ENCODE measurements at places on chromosomes 2 and 18.

DNA sequence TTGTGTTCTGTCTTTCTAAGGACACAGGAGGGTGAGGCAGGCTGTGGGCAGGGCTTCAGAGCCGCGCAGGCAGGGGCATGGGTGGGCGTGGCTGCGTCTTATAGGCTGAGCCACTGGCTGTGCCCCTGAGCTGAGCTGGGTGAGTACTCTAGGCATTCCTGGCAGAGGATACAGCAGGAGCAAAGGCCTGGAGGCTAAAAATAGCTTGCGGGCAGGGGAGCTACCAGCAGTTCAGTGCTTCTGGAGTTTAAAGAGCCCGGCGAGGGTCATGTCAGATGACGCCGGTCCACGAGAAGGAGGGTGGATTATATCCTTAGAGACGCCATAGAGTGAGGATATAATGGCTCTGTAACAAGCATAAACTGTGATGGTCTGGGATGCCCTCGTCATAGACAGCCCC lies 31.5 kb upstream of the PDIA6 start:
- DNase-seq, result peak; percentile 16

- DNase-seq, result no peak
Measured at GRCh38 chr2:102112692-102113665, 29.6 kb upstream of the IL1R1 start.

DNA sequence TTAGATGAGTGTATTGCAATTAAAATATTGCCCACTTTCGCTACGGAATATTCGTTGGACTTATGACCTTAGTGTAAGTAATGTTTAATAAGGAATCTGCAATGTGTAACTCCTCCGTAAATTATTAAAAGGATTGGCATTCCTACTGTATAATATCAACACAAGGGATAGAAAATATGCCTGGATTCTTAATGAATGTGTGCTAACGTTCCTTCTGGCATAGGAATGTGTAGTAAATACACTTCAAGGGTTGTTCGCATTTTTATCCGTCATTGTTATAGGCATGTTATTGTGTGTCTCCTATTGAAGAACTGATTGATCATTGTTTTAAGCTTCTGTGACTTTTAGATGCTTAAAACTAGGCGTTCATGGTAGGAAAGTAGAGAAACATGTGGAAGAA lies 134.5 kb downstream of the NEDD4L start:
- DNase-seq, result no peak

- no peak for DNase-seq
Measured at GRCh38 chr2:227703280-227703732, 14.5 kb downstream of the SLC19A3 start.

DNA sequence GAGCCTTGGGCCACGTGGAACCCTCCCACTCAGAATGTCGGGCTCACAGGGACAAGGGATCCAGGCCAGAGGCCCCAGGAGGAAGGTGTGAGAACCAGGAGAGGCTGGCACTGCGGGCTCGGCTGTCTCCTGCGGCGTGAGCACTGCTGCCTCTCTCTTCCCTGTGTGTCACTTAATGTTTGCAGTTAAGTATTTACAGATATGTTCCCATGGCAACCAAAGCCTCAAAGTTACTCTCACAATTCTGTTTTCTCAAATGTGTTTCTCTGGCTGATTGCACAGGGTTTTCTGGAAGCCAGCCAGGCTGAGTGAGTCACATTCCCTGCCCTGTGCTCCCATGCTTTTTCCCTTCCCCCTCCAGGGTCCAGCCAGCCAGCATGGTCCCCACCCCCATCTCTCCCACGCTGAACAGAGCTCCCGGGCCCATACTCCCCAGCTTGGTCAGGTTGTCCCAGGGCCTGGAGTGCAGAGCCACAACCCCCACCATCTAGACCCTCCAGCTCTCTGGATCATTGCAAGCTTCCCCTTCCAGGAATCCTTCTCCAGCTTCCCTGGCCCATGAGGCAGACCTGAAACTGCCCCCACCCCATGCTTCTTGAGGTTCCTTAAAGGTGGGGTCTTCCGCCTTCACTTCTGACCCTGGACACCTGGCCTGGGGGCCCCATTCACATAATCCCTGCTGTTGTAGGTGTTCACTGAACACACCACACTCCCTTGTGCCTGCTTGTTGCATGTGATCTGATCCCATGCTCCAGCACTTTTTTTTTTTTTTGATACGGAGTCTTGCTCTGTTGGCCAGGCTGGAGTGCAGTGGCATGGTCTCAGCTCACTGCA lies 265.9 kb downstream of the CELF4 start:
- DNase-seq, result peak; percentile 20

DNA sequence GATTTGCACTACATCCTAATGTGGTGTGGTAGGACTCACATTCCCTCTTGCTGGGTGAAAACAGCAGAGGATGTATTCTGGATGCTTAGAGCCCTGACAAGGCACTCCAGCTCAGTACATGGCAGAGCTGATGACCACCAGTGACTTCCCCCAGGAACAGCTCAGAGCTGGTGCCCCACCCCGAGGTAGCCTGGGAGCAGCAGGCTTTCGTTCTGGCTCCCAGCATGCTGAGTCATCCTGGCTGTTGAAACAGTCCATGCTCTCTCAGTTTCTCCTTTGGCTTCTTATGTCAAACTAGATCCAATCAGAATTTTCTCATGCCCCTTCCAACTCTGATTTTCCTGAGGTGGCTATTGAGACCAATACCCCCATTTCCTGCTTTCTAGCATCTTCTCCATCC lies 438.2 kb downstream of the NBAS start:
- no peak for DNase-seq

DNA sequence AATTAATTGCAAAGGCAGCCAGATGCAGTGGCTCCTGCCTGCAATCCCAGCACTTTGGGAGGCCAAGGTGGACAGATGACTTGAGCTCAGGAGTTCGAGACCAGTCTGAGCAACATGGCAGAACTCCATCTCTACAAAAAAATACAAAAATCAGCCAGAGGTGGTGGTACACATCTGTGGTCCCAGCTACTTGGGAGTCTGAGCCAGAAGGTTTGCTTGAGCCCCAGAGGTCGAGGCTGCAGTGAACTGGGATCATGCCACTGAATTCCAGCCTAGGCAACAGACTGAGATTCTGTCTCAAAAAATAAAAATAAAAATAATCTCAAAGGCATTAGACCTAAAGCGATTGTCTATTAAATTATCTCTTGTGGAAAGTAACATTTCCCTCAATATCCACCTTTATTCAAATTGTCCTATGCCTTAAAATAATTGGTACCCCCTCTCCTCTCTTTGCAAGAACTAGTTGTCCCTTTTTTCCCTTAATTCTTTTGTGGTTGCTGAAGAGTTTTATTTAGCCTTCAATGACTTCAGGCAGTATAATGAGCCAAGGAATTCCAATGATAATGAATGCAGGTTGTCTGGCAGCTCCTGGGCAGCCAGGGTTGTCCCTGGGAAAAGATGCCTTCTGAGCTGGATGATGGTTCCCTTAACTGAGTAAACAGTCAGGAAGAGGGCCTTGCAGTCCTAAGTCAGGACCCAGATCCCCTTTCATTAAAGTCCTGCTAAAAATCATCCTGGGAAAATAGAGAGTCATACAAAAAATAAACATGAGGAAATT lies 32.2 kb downstream of the GPR75 start:
- no peak for DNase-seq

DNA sequence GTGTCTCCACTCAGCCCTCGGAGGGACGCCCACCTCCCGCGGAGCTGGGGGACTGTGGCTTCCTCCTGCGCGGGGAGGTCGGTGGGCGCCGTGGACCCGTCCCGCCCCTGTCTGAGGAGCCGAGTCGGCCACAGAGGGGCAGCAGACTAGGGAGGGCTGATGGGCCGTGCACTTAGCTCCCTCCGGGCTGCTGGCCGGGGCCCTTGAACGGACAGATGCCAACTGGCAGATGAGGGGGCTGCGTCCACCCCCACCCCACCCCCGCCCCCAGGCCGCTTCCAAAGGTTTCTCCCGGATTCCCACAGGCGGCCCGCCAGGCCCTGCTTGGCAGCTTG lies 10.4 kb upstream of the UBE2F start:
- DNase-seq, result no peak

DNA sequence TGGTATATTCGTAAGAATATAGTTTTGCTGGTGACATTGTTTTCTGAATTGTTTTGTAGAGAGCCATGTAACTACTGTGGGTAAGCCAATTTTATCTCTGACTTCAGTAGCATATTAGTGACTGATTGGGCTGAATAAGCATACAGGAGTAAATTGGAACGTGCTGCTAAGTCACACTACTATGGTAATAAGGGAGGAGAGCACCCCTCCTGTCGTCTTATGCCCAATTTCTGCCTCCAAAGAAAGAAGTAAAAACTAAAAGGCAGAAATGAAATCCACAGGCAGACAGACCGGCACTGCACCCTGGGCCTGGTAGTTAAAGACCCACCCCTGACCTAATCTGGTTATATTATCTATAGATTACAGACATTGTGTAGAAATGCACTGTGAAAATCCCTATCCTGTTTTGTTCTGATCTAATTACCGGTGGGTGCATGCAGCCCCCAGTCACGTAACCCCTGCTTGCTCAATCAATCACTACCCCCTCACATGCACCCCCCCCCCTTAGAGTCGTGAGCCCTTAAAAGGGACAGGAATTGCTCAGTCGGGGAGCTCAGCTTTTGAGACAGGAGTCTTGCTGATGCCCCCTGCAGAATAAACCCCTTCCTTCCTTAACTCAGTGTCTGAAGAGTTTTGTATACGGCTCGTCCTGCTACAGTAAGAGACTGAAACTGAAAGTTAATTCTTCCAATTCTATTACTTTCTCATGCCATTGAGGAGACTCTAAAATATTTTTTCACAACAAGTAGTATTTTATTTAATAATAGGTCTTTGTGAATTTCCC lies 167.0 kb downstream of the ZNF804A start:
- DNase-seq, result no peak

All from hippocampal formation (tissue), 2 donors.